Nucleus accumbens (tissue), 56 donors: ENCODE measurements at places on chromosomes 6 and 20.

DNA sequence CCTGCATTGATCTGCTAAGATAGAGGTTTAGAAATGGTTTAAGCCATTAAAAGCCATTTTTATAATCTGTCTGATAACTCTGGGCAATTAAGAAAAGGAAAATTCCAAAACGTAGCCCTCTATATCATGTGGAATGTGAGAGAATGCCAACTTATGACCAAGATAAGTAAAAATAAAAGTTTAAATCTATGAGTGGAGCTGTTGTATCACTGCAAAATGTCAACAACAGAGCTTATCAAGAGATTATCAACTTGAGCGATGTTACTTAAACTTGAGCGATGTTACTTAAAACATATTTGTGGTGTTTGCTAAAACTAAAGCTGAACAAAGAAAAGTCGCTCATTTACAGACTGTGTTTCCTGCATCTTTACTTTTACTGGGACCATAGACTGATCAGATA lies 46.9 kb upstream of the SCML4 start:
- no peak for DNase-seq

DNA sequence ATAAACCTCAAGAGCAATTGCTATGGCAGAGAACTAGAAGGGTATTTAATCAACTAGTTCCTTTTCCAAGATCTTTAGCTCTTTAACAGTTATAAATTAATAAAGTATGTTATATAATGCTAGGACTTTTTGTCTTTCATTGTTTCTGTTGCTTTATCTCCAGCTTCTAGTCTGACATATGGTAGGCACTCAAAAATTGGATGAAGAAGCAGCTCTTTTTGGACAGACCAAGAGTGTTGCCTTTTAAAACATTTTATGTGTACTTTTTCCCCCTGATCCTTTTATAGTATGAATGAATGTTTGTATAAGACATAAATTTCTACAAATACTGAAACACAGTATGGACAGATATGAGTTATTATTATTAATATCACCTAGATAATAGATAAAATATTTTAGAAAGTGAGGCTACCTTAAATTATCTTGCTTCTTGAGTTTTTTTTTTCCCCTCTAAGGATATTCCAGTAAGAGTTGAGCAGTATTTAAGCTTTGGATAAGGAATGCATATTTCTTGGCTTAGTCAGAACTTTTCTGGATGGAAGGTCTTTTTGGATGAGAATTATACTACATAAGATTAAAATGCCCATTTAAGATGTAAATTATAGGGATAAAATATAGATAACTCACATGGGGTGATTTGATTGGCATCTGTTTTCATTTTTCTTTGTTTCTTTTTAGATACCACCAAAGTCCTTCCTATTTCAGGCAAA lies 16.6 kb downstream of the LAMA2 start:
- no peak for DNase-seq

GRCh38 chr20:54255157-54255556 lies 47.3 kb downstream of the PFDN4 start:
- no peak for DNase-seq

GRCh38 chr6:156938143-156938542 lies 161.0 kb downstream of the ARID1B start:
- no peak for DNase-seq

DNA sequence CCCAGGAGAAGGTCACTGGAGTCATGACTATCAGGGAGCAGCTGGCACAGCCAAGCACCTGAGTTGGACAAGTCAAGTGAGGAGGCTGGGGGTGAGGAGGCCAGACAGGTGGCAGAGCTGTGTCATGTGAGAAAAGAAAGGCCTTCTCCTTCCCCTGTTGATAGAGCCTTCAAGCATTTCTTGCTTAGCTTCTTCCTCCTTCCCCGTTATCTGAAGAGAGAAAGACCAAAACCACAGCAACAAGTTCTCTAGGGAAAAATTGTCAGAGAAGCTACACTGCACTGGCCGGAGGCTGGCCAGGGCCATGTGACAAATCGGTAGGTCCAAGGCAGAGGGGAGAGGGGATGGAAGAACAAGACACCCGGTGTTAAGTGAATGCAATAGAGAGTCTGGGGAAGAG lies 202.1 kb upstream of the PRDM1 start:
- DNase-seq, result no peak

- no peak for DNase-seq
Measured at GRCh38 chr20:25549843-25550477, 35.4 kb downstream of the NINL start.

DNA sequence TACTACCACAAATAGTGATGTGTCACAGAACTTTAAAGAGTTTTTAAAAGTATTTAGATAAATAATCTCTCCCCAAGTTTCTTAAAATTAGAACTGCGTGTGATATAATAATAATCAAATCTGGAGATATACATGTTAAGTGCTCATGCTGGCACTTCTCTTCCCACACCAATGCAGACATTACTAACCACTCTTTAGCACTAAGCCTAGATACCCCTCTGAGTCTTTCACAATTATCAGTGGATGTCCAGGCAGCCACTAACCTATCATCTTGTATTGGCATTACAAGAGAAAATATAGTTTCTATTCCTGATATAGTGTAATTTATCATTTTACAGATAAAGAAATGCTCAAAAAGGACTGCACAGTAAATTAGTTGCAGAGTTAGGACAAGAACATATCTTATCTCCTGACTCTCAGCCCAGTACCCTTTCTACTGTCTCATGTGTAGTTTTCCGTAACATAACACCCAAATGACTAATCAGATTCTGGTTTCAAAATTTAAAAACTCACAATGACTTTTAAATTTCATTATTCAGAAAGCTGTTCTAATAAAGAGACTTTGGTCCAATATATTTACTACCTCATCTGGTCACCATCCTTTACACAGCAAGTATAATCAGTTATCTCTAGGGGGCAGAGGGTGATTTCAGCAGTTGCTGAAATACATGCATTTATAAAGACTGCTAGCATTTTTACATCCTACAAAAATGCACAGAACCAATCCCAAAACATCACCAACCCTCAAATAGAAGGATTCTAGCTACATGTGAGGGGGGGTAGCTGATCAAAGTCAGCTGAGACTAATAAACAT lies 215.5 kb upstream of the MCHR2 start:
- no peak for DNase-seq

GRCh38 chr6:12815884-12816600 lies 99.5 kb downstream of the PHACTR1 start:
- no peak for DNase-seq
